Mesenchymal stem cell (in vitro differentiated cells and primary cell): ENCODE measurements at places on chromosomes 2 and 18.

DNA sequence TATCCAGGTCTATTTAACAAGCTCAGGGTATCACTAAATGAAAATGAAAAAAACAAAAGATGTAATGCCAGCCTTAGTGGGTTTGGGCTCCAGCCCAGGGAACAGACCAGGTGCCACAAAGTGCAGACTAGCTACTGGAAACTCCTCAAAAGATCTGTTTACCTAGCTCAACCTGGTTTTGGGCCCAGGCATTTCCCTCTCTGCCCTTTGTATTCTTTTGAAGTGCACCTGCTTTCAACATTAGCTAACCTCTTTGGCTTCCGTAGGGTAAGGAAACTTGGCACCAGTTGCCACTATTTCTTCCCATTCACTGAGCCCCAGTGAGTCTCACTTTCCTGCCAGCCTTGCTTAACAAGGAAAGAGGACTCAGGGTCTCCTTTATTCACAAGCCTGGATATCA lies 123.6 kb upstream of the CDCA7 start:
- DNase-seq: no peak

DNA sequence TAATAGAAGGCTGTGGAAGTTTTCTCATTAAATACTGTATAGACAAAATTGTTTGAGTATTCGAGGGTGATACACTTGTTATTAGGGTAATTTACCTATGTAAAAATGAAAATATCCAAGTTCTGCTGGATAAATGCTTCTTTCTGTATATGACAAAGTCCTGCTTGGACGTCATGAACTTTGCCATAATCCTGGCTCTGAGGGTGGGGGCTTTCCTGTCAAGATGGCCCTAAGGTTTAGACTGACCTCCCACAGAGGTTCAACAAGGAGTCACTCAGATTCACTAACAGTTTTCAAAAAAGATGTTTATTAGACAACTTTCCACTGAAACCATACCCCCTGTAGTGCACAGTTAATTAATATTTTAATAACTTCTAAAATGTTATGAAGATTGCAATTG lies 52.5 kb upstream of the NABP1 start:
- no peak for DNase-seq

DNA sequence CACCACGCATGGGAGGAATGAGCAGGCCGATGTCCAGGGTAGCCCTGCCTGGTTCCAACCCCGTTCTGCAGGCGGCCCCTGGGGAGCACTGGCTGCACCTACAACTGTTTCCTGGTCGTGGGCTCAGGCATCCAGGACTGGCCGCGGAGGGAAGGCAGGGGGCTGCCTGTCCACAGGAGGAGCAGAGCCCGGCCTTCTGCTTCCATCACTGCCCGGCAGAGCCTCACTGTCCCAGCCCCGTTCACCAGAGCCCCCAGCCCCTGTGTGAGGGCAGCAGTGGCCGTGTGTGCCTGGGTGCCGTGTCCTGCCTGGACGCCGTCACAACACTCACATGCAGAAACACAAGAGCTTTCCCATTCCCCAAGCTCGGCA lies 56.2 kb downstream of the KCNG2 start:
- DNase-seq: no peak

- DNase-seq: no peak
These were observed 14.9 kb upstream of the FAM124B start for GRCh38 chr2:224416656-224417360.

DNA sequence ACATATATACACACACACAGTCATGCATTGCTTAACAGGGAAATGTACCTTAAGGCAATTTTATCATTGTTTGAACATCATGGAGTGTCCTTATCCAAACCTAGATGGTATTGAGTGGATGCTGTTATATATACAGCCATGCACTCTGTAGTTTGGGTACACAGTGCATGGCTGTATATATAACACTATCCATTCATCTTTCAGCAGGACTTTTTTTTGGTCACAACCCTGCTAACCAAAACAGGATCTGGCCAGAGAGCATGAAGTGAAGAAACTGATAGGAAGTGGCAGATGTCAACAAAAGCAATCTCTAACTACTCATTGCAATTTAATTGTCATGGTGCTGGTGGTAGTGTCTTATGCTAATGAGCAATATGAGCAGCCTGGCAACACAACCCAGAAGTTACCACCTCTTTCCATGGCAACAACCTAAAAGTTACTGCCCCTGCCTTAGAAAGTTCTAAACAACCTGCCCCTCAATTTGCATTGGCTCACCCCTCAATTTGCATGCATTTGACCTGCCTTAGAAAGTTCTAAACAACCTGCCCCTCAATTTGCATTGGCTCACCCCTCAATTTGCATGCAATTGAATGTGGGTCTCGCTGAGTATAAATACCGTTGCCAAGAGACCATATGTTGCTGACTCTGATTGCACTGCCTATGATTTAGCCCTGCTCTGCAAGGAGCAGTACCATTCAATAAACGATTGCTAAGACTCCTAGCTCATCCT lies 434.9 kb downstream of the DSEL start:
- no peak for DNase-seq

- no peak for DNase-seq
These were observed 583 bp downstream of the HIBCH start for GRCh38 chr2:190318931-190319554.

- no peak for DNase-seq
These were observed 4.8 kb upstream of the MRPL44 start for GRCh38 chr2:223952280-223952968.

DNA sequence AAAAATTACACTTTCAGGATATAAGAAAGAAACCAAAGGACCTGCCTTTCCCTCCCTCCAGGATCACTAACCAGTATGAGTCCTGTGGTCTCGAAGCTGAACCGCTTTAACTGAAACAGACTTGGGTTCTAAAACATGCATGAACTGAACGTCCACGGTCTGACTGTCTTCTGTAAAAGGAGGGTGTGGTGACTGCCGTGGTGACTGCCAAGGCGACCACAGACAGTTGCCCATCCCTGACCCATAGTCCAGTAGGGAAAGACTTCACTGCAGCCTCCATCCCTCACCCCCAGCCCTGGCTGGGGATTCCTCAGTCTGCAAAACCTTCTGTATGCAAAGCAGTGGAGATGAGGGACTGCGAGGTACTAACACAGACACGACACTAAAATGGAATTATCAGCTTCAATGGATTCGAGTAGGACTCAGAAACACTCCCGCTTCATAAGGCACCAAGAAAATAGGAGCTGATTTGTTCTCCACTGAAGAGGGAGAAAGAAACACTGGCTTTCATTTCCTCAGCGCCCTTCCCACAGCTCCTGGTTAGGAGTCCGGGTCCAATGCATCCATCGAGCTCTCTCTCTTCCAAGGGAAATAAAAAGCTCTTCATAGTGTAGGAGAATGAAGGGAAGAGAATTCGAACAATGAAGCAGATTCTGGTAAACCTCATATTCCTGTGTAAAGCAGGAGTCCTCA lies 197.2 kb downstream of the HDAC4 start:
- DNase-seq: no peak

DNA sequence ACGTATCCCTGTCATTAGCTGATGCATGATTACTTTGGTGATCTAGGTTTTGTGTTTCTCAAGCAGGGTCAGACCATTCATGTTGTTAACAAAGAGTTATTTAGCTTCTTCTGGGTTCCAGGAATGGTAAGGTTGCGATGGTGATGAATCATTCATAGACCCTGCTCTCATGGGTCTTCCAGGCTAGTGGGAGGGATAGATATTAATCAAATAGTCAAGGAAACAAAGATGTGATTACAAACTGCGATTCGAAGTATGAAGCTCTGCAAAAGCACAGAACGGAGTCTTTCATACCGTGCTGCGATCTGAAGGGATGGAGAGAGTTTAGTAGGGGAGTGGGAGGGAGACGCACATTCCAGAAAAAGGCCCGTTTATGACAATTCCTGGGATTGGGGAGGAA lies 42.1 kb downstream of the CAVIN2 start:
- no peak for DNase-seq

- no peak for DNase-seq
These were observed 94.6 kb upstream of the ITGA4 start for GRCh38 chr2:181362561-181362960.

DNA sequence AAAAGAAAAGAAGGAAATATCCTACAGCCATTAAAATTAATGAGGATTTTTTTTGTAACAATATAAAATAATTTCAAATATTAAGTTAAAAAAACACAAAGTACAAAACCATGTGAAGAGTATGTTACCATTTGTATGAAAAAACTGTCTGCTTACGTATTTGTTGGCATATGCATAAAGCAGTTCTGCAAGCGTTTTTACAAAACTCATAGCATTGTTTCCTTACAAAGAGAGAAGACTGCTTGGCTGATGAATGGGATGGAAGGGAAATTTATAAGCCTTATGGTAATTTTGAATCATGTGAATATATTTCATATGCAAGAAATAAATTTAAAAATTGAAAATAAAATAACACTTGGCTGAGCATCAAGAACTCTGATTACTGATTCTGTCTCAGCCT lies 63.1 kb downstream of the METTL4 start:
- no peak for DNase-seq

- no peak for DNase-seq
These were observed 57.8 kb upstream of the CYP26B1 start for GRCh38 chr2:72205504-72205881.

- DNase-seq: no peak
These were observed 87.9 kb upstream of the COL5A2 start for GRCh38 chr2:189267491-189267890.

GRCh38 chr2:31256611-31257382 lies 22.8 kb downstream of the EHD3 start:
- DNase-seq: no peak

DNA sequence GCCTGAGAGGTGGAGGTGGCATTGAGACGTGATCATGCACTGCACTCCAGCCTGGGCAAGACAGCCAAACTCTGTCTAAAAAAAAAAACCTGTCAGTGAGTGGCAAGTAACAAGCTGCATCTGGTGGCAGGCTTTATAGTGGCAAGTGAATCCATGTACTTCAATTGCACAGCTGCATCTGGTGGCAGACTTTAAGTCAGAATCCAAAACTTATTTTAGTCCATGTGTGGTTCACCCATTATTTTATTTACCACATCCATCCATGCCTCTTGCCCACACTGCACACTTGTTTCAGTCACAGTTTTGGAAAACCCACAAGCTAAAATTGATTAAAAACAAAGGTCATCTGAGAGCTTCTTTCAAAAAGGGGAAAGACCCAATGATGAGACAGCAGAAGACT lies 1636.4 kb upstream of the NXPH2 start:
- DNase-seq: no peak

DNA sequence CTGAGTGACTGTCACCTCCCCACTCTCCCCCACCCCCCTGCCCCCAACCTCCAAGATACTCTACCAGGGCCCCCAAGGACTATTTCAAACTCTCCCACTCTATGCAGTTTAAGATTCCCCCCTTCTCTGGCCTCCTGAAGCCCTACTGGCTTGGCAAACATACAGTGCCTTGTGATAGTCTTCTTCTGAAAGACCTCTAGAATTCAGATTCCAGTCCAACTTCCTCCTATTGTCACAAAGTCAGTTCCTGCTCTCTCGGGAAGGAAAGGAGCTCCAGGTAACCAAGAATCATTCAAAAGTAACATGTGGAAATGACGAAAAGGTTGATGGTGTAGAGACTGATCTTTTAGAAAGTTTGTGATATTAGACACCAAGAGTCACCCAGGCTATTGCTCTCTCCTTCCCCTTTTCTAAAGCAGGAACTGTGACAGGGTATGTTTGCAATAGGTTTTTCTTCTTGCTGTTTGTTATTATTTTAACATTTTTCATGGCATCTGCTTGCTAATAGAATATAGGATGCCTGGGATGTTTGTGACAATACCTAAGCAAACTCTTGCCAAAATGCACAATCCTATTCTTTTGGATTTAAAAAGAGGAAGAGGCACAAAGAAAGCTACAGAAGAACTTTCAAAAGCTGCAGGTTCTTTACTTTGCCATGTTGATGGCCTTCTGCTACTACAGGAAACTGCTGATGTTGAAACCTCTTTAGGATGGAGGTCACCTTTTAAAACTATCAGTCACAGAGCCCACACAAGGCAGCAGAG lies 93.5 kb upstream of the MGAT4A start:
- DNase-seq: no peak
